Activated CD4-positive, alpha-beta T cell treated with anti-CD3 and anti-CD28 coated beads, Interleukin-2, amount 50 U/mL, for 24 hours (primary cell): ENCODE measurements at places on chromosomes 5 and 9.

GRCh38 chr9:123394291-123395235, 38.6 kb downstream of the CRB2 start:
- DNase-seq: no peak

DNA sequence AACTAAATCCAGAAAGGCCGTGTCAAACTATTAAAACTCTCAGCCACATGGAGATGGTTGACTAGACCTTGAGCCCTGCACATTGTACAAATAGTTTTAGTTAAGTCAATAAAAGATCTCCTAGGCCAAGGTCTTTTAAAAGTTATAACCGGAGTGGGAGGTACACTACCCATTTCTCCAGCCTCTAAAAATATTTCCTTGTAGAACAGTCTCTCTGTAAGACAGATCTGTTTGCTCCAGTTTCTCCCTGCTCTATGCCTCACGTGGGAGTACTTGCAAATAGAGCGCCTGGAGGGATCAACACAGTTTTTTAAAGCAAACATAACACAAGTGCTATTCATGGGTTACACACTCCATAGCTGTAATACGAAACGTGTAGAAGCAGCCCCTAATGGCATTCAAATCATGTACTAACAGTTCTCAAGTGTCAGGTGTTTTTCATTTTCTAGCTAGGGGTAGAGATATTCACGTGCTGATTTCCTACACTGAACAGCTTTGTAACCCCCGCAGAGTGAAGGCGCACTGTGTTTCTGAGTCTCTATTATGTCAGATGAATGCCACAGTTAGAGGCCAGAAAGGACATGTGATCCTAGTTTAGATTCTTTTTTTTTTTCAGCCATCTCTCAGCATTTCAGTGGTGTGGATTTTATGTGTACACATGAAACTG, 703.4 kb upstream of the GRAMD2B start:
- DNase-seq: no peak

- DNase-seq: no peak
These were observed 566 bp upstream of the CEP78 start for GRCh38 chr9:78235256-78235761.

DNA sequence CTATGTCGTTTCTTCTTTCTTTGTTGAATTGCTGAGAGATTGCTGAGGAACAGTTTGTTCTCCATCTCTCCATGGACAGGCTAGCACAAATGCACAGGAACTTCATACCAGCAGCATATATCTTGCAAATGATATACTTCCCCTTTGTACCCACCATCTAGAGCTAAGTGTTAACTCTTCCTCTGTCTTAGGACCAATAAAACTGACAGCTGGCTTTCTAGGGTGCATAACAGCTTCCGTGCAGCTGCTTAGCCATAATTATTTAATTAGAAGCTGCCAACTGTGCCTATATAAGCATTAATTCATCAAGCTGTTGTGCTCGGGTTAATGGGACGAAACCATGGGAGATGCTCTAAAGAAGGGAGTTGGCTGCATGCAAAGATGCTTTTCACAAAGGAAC, 38.7 kb downstream of the KCTD16 start:
- DNase-seq: no peak

- DNase-seq: no peak
These were observed 10.3 kb downstream of the B4GALT7 start for GRCh38 chr5:177610131-177610769.

DNA sequence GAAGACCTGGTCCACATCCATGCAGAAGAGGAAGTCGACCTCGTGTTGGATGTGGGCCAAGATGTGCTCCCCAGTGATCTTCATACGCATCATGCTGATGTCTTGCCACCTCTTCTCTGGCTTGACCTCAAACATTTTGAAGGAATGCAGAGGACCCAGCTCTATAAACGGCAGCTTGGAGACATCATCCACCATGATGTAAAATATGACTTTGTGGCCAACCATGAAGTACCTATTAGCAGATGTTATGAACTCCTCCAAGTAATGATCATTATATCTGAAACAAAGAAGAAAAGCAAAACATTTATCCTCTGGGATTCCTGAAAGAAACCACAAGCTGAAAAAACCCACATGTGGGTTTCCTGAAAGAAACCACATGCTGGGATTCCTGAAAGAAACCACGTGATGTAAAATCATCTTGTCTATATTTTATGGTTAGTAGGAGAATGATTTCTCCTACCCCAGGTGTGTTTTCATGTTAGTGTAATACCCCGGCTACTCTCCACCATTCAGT, 52.3 kb downstream of the GGTA1 start:
- DNase-seq: no peak
